Endothelial cell of umbilical vein (primary cell): ENCODE measurements at places on chromosomes 13 and 19. TPM values are rescaled to one million over a fixed set of nuclear protein-coding genes. Genes with fewer than 3 reads are reported as not detected.
A peak's percentile ranks its signal among the peaks of the same experiment; 100 is the strongest.

GRCh38 chr19:42270346-42271044, 1.4 kb downstream of the CIC start:
- DNase-seq: peak; percentile 72

- DNase-seq: no peak
These were observed 114.4 kb downstream of the ZAR1L start for GRCh38 chr13:32200741-32201140.

DNA sequence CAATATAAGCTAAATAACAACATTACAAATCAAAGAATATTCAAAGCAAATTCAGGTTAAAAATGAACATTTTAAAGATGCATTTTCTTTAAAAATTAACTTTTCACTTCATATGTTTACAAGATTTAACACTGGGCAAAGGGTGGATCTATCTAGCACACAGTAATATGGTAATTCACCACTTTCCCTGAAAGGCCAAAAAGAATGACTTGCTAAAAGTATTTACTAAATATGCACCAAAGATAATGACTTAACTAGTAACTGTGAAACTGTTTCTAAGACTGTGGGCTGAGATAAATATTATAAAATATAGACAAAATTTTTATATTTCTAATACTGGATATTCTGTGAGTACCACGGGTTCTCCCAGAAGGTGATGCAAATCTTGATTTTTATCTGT, 4.5 kb upstream of the EEF1AKMT1 start:
- no peak for DNase-seq

- DNase-seq: no peak
These were observed 90.4 kb downstream of the TBC1D4 start for GRCh38 chr13:75391432-75392100.

DNA sequence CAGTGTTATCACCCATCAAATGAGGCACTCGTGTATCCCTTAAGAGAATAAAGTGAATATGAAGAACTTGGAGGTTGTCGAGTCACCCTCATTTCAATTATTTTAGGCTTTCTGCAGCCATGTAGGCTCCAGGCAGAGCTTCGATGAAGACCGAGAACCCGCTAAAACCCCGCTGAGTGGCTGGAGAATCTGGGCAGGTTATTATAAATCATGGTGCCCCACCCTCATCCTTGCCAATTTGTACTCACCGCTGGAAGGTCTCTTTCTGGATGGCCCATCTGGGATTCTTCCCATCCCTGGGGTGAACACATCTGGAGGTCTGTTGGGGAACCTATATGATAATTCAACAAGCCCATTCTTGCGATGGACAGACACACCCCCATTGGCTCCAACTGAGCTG, 190.8 kb downstream of the ZNF536 start:
- no peak for DNase-seq

GRCh38 chr13:113418722-113419049, 34.6 kb downstream of the ADPRHL1 start:
- DNase-seq: no peak

DNA sequence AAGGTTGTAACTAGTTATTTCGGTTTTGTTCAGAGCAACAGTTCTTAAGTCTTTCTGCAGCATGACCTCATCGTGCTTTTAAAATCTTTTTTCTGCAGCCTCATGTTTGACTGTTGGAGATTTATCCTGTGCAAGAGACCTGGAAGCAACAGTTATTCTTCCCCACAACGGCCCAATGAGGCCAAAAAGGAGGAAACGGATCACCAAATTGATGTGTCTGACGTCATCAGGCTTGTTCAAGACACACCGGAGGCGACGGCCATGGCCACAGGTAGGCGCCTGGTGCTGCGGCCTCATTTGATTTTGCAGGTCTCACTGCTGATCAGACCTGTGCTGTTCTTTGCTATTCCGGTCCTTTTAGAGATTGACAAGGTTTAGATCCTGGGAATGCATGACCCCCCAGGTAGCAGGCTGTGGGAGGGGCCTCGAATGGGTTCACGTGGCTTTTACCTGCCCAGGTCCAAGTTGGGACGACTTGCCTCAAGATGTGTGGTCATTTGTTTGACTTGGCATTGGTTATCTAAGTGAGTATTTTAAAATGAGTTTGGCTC, 66.8 kb upstream of the MCF2L start:
- DNase-seq: no peak

GRCh38 chr19:49497047-49497788, 984 bp downstream of the RPS11 start:
- DNase-seq: peak; percentile 49

- DNase-seq: peak; percentile 30
These were observed 865 bp downstream of the ZNF382 start for GRCh38 chr19:36605877-36606478.

GRCh38 chr13:42066542-42066941, 18.1 kb downstream of the DGKH start:
- peak; percentile 50 for DNase-seq

DNA sequence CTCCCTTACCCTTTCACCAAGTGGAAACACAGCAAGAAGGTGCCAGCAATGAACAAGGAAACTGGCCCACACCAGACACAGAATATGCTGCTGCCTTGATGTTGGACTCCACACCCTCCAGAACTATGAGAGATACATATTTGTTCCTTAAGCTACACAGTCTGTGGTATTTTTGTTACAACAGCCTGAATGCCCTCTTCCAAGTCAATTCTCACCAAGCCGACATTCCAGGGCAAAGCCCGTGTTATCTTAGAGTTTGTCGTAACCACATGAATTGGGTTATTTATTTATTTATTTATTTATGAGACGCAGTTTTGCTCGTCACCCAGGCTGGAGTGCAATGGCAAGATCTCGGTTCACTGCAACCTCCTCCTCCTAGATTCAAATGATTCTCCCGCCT, 14.9 kb downstream of the FGF21 start:
- DNase-seq: no peak

GRCh38 chr13:27403203-27403678, 21.2 kb upstream of the GTF3A start:
- no peak for DNase-seq

GRCh38 chr13:62280590-62280989, 864.9 kb upstream of the PCDH20 start:
- DNase-seq: no peak

DNA sequence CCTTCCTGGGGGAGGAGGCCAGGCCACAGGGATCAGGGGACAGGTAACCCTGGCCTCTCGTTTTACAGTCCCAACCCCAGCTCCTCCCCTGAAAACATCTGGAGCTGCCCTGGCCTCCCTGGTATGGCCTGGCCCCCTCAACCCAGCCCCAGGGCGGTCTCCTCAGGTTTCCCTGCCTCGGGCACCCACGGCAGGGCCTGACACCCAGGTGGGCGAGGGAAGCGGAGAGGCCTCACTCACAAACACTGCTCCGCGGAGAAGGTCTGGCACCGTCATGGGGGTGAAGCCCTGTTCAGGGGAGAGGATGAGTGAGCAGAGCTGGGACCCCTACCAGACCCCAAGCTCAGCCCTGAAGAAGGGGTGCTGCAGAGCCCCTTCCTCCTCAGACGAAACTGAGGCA, 6.5 kb upstream of the CCER2 start:
- DNase-seq: no peak

GRCh38 chr13:48896312-48896711, 79.4 kb upstream of the FNDC3A start:
- peak; percentile 53 for DNase-seq

DNA sequence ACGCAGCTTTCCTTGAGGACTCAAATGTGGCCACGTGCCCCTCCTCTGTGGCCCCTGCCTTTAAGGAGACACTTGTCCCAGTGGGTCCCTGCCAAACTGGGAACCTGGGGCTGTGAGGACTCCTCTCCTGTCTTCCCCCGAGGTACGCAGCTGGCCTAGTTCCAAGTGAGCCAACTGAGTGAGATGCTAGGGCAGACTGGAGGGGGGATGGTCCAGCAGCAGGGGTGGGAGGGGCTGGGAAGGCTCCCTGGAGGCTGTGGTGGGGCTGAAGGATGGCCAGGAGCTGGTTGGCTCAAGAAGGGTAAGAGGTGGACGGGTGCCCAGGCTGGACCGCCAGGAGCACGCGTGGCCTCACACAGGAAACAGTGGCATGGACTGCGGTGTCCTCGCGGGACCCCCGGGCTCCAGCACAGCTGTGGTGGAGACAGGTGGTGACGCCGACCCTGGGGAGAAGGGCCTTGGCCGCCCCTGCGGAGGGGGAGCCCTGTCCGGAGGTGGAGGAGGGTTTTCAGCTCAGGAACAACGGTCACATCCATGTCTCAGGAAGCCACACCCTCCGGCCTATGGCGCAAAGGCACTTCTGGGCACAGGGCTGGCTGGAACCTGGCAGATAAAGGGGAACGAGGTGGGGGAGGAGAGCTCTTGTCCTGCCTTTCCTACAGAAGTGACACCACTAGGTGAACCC, 45.8 kb downstream of the MLLT1 start:
- DNase-seq: peak; percentile 28

- no peak for DNase-seq
These were observed 437 bp downstream of the HIPK4 start for GRCh38 chr19:40389404-40390083.

DNA sequence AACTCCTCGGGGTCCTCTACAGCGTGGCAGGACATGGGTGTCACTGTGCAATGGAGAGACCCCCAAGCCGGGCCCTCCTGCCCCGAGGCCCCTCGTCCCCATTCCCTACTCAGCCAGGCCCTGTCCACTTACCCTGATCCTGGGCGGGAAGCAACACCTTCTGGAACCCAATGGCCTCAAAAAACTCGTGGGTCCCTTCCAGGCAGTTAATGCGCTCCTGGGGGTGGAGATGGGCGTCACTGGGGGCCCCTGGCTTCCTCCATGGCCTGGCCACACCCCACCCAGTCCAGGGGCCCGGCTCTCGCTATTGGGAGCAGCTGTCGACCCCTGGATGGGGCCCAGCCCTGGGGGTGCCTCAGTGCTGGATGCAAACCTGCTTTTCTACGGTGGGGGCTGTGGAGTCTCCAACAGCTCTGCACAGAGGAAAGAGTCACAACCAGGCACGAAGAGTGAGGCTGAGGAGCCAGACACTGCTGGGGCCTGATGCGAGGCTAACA, 10.8 kb downstream of the UBXN6 start:
- DNase-seq: no peak

DNA sequence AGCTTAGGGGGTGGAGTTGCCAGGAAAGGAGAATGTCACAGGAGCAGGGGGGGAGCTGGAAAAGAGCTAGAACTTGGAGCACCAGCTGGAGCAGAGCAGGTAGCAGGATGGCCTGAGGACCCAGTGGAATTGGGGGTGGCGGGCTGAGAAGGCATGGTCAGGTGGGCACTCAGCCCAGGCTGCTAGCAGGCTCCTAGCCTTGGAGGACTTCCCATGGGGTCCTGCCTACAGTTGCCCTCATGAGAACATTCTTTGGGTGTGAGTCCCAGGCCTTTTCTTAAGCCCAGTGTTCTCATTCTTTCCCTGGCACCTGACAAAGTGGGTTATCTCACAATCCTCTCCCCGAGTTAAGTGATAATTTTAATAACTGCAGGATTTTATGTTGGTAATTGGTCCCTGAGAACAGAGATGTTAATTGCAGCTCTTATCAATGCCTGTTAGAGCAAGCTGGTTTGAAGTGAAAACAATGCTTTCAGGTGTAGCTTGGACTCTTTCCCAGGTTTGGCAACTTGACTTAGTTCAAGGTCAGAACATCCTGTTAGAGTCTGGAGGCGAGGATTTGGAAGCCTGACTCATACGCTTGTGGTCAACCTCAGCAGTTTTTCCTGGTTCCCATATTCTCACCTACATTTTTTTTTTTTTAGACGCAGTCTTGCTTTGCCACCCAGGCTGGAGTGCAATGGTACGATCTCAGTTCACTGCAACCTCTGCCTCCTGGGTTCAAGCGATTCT, 18.1 kb upstream of the OLFM4 start:
- DNase-seq: no peak

GRCh38 chr13:43991773-43992201, 112.1 kb downstream of the LACC1 start:
- no peak for DNase-seq

DNA sequence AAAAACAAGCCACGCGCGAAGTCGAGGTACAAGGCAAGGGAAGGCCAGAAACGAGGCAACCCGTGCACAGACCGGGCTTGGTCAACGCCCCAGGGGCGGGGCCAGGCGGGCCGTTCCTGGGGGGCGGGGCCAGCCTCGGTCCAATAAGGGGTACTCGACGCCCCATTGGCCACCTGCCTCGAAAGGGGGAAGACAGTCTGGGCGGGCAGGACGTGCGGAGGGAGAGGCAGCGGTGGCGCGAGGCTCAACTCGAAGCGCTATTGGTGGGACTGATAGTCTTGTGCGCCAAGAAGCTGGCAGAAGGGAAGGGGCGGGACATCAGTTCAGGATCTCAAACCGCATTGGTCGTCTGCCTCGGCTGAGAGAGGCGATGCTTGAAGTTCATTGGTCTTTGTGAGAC, at the start of gene LYPD4:
Gene LYPD4 (minus strand): TSS at position 83 of the 400 bp plus-strand sequence. CDS start 5,398 bp downstream, outside the sequence.
- no peak for DNase-seq

DNA sequence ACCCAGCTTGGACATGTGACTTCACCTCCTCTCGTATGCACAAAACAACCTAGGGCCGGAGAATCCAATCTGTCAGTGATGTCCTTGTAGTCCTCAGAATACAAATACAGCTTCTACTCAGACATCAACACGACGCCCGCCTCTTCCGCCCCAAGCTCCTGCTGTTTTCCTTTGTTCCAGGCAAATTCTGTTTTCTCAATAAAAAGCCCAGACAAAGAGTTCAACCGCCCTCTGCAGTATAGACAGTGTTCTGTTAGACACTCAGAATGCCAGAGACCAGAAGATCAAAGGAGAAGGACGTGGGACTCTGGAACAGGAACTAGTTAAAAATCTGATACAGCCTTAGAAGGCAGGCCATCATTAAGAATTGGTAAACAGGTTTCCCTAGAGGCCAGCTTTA, 42.0 kb upstream of the GGACT start:
- DNase-seq: peak; percentile 40

GRCh38 chr13:57633950-57634838, 2.6 kb downstream of the PCDH17 start:
- DNase-seq: peak; percentile 36

DNA sequence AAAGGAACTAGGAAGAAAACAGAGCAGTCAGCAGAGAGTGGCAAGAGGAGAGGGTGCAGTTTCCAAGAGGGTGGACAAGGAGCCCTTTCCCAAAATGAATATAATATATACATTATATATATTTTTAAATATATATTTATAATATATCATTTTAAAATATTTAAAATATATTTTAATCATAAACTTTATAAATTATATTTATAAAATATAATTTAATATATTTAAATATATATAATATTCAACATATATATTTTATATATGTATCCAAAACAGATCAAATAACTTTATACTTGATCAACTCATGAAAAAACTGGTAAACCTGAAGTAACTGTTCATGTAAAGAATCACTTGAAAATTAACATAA, 328.6 kb downstream of the MYO16 start:
- DNase-seq: no peak

Gene CCL25
- total RNA-seq: not detected in 2 replicates

Gene PEPD
- 62.7 and 73.7 TPM in 2 replicates for total RNA-seq

Gene DACT3
- 0.22 and 0.65 TPM in 2 replicates for total RNA-seq

Gene ATP4B
- total RNA-seq: not detected in 2 replicates

Gene FCER2
- not detected in 2 replicates for total RNA-seq

Gene IZUMO2
- total RNA-seq: not detected in 2 replicates

Gene IL11
- total RNA-seq: not detected in 2 replicates

Gene CASP14
- not detected in 2 replicates for total RNA-seq
